ENCODE measurements at places on chromosomes 5 and 9.
A peak's percentile ranks its signal among the peaks of the same experiment; 100 is the strongest.

GRCh38 chr5:89010512-89010911 lies 127.5 kb upstream of the MEF2C start:
- no peak for DNase-seq

DNA sequence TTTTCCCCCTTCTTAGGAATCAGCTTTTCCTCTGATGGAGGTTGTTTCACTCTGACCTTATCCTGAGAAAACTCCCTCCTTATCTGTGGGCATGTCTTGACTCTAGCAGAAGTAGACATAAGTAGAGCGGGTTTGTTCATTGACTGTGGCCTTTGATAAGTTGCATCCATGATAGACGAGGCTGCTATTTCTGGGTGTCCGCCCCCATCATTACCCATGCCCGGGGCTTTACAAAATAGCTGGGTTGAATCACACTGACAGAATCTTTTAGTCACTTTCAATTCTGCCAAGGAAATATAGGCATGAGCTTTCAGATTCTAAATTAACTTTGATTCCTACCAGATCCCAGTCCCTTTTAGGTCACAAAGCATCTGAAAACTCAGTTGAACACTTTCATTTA lies 223.8 kb downstream of the SEC61B start:
- DNase-seq: no peak

GRCh38 chr5:105816961-105817360 lies 1853.8 kb downstream of the EFNA5 start:
- no peak for DNase-seq

DNA sequence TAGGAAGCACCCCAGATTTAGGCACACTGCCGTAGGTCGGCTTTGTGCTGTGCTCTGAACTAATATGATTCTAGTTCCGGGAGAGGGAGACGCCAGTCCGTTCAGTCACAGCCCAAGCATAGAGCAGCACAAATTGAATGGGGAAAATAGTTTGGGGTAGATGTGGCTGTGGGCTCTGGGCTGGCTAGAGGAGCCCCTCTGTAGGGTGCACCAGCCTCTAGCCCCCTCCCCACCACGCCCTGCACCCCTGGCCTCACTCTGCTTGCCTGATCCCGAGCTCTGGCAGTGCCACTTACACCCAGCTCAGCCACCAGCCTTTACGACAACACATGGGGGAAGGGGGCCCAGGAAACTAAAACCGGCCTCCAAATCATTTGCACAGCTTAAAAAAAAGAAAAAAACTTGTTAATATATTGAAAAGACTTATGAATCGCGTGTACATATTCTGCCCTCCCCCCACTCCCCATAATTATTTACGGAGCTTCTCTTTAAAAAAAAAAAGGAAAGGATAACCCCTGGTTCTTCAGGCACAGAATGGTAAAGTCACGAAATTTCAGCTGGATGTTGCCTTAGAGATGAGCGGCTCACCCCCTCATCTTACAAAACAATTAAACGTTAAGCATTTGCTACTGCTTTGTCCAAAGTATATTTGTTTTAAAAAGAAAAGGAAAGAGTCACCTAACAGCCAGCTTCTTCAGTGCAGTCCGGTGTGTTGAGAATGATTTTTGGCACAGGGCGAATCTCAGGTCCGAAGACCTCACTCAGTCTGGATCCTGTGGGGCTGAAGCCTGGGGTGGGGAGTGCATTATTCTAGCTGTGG lies 3.5 kb downstream of the LMX1B start:
- no peak for DNase-seq

DNA sequence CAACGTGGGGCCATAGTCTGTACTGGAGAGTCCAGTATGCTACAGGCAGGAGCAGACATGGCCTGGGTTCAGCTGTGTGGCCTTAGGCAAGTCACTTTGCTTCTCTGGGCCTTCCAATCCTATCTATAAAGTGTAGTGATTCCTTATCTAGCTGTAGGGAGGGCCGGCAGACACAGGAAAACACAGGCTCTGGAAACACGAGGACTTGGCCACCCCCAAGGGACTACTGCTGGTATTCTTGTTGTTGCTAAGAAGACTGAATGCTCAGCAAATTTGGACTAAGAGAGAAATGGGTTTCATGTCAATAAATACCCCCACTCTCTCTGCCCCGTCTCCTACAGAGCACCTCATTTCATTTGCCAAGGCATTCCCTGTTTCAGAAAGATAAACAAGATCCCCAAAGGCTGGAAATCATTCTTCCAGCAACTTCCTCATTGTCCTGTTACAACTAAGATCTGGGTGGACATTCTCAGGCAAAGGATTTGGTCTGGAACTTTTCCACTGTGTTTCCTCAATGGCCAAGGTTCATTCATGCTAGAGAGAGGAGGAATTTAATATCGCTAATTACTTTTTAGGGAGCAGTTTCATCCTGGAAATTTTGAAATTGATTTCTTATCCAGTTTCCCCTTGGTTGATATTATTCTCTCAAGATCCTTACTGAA lies 105.8 kb downstream of the GABBR2 start:
- no peak for DNase-seq

DNA sequence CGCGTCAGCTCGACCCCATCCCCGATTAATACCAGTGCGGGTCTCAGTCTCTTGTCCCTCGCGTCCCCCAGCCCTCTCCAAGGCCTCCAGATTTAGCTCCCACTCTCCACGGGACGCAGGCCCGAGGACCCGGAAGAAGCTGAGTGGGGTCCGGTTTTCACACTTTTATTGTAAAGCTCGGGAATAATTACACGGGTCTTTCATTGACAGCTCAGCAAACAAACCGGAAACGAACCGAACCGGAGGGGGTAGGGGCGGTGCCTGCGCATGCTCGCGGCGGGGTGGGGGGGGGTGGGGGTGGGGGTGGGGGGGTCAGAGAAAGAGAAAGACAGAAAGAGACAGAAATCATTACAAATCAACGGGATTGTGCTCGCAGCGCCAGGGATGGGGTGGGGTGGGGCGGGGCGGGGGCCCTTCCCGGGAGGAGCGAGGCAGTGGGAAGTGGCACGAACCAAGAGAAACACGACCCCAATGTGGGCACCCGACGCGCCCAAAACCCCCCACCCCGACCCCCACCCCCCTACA lies 27.9 kb downstream of the PCDH1 start:
- peak; percentile 20 for DNase-seq

DNA sequence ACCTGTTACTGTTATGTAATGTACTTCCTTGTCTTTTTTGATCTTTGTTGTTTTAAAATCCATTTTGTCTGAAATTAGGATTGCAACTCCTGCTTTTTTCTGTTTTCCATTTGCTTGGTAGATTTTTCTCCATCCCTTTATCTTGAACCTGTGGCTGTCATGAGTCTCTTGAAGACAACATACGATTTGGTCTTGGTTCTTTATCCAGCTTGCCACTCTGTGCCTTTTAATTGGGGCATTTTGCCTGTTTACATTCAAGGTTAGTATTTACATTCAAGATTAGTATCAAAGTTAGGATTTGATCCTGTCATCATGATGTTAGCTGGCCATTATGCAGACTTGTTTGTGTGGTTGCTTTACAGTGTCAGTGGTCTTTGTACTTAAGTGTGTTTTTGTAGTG lies 156.8 kb downstream of the GDNF start:
- no peak for DNase-seq

All from fibroblast of mammary gland (primary cell).